ENCODE measurements at places on chromosomes 5 and 9.

DNA sequence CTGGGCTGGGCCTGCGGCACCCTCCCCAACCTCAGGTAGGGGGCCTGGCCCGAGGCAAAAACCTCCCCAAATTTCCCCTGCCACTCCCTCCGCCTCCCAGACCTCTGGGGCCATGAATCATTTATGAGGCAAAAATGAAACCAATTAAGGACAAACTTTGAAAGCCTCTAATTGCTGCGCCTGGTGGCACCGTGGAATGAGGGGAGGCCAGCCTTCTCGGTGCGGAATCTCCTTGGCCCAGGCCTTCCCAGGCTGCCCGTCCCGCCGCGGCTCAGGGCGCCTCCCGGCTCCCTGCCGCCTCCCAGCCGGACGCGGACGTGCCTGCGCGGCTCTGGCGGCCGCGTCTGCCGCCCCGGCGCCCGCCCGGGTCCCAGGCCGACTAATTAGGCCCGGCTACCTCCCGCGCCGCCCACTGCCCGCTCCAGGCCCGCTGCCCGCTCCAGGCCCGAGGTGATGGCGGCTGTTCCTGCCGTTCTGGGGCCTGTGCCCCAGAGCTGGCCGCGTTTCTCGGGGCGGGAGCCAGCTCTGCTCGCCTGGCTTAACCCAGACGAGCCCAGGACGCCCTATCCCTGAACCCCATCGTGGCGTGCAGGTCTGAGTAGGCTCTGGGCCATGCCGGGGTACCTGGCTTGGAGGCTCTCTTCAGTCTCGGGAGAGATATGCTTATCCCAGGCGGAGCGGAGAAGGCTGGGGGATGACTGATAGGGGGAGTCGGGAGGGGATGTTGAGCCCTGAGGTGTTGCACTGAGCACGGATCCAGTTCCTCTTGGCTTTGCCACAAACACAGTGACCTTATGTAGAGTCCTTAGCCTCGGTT is 20.1 kb downstream of the CXXC5 start:
- H3K36me3 ChIP-seq: no peaks in the 10 kb centered on the region
- DNase-seq: peak; percentile 48
- peak overlapping the region; percentile 66 for H3K4me3 ChIP-seq
- H3K27me3 ChIP-seq: no peaks in the 10 kb centered on the region

GRCh38 chr5:181043285-181044092 is 3.4 kb downstream of the BTNL9 start:
- peak; percentile 42 for DNase-seq
- peak overlapping the region; percentile 77 for H3K27ac ChIP-seq
- no peaks in the 10 kb centered on the region for H3K36me3 ChIP-seq
- peaks cover 19% of the 10 kb centered on the region for H3K4me1 ChIP-seq
- no peaks in the 10 kb centered on the region for H3K27me3 ChIP-seq

DNA sequence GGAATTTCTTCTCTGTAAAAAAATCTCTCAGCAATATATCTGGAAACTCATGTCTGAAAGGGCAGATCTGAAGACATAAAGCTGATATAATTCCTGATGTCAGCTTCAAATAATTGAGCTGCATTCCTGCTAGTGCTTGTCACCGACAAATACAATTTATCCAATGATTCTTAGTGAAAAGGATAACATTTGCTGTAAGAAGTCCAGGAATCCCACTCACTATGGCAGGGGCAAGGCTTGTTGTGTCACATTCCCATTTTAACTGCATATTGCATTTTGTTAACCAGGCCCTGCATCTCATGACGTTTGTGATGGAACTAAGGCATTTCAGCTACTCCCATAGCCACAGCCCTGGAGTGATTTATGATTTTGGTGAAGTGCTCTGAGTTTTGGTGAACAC is 160.1 kb upstream of the DAB2 start:
- no peak overlapping the region for H3K4me3 ChIP-seq
- H3K27me3 ChIP-seq: peaks cover 5% of the 10 kb centered on the region
- no peaks in the 10 kb centered on the region for H3K36me3 ChIP-seq
- DNase-seq: no peak

- H3K4me1 ChIP-seq: no peaks in the 10 kb centered on the region
- H3K4me3 ChIP-seq: no peak overlapping the region
- no peaks in the 10 kb centered on the region for H3K27me3 ChIP-seq
- H3K36me3 ChIP-seq: no peaks in the 10 kb centered on the region
- no peak overlapping the region for H3K27ac ChIP-seq
Measured at GRCh38 chr5:79560771-79561524, 47.0 kb upstream of the HOMER1 start.

DNA sequence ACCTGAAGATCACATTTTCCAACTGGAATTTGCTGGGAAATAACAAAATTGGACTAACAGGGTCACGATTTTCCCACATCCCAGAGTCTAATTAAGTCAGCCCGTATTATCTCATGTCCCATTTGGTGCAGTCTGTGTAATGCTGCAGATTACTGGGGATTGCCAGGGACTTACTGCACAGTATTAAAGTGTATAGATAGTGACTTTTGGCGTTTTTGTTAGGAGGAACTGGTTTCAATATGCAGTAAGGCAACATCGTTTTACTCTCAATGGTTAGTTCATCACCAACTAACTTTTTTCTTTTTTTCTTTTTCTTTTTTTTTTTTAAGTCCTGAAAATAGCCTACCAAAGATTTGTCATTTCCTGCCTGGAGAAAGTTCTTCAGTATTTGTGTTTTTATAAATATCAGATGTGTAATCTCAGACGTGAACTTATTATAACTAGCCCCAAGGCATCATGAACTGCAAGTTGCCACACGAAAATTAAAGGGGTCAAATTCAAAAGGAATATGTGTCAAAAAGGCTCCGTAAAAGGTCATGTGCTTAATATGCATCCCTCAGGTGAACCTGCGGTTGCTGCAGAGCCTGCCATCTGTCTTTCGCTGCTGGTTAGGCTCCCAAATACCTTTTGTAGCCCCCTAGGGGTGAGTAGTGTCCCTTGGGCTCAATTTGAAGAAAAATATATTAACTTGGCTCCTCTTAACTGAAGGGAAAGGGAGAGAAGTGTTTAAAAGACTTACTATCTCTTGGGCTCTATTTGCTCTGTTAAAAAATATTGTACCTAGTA is 176.7 kb upstream of the ADAMTSL1 start:
- H3K36me3 ChIP-seq: no peaks in the 10 kb centered on the region
- no peaks in the 10 kb centered on the region for H3K4me1 ChIP-seq
- H3K27ac ChIP-seq: no peak overlapping the region
- DNase-seq: no peak
- H3K27me3 ChIP-seq: no peaks in the 10 kb centered on the region
- no peak overlapping the region for H3K4me3 ChIP-seq

DNA sequence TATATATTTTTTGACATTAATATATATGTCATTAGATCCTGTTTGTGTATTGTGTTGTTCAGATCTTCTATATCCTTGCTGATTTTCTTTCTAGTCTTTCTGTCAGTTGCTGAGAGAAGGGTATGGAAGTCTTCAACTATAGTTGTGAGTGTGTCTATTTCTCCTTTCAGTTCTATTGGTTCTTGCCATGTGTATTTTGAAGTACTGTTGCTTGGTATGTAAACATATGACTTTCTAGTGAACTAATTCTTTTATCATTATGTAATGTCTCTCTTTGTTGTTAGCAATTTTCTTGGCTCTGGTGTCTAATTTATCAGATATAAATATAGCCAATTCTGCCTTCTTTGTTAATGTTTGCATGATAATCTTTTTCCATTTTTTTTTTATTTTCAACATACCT is 84.3 kb upstream of the CAST start:
- H3K4me1 ChIP-seq: no peaks in the 10 kb centered on the region
- no peak overlapping the region for H3K27ac ChIP-seq
- H3K36me3 ChIP-seq: no peaks in the 10 kb centered on the region
- no peak overlapping the region for H3K4me3 ChIP-seq
- DNase-seq: no peak

DNA sequence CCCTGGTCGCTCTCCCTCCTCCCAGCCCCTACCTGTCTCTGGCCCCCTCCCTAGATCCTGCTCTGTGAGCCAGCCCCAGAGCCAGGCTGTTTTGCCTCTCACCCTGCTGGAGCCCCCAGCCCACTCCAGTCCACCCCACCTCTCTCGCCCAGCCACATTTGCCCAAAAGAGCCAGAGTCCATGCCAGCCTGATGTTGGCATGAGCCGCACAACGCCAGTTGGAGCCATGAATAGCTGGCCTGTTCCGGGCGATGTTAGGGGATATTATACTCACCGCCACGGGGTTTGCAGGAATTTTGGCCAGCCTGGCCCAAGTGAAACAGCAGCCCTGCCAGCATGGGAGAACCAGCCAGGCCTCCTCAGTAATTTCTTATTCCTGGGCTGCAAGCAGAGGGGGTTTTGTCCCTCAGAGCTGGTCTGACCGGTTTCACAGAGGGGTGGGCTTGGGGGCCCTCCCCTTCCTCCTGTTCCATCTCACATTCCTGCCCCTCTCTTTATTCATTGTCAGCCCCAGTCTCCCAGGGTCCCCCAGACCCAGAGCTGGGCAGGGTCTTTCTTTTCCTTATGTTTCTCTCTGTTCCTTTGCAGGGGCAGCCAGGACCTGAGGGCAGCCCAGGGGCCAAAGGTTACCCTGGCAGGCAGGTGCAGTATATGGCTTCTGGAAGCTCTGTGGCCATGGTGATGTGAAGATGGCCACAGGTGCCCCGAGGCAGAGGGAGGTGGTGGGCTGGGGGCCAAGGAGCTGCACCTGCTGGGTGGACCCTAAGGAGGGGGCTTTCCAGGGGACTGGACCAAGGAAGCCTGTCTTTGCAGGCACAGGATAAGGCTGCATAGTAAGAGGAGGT is 50.1 kb downstream of the COL27A1 start:
- no peak overlapping the region for H3K4me3 ChIP-seq
- peak; percentile 34 for DNase-seq
- peaks cover 3% of the 10 kb centered on the region for H3K36me3 ChIP-seq

GRCh38 chr5:103117471-103117991 is 2.4 kb downstream of the GIN1 start:
- no peak for DNase-seq
- H3K4me3 ChIP-seq: no peak overlapping the region
- no peaks in the 10 kb centered on the region for H3K4me1 ChIP-seq
- no peaks in the 10 kb centered on the region for H3K36me3 ChIP-seq

- no peaks in the 10 kb centered on the region for H3K36me3 ChIP-seq
- no peak overlapping the region for H3K4me3 ChIP-seq
- DNase-seq: no peak
- H3K27ac ChIP-seq: peak overlapping the region; percentile 28
- H3K4me1 ChIP-seq: peaks cover 8% of the 10 kb centered on the region
Measured at GRCh38 chr5:154740957-154741356, 14.2 kb upstream of the LARP1 start.

DNA sequence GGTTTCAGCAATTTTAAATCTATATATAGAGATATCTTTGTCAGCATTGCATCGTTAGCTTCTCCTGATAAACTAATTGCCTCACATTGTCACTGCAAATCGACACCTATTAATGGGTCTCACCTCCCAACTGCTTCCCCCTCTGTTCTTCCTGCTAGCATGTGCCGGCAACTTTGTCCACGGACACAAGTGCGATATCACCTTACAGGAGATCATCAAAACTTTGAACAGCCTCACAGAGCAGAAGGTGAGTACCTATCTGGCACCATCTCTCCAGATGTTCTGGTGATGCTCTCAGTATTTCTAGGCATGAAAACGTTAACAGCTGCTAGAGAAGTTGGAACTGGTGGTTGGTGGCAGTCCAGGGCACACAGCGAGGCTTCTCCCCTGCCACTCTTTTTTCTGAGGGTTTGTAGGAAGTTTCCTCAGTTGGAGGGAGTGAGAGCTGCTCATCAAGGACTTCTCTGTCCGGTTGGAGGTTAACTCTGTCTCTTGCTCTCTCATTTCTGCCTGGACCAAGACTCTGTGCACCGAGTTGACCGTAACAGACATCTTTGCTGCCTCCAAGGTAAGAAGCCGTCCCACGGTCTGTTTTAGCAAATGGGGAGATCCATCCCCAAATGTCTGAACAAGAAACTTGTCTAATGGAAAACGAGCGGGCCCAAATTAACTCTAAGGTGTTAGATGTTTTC is at the start of gene IL4:
TSS of gene IL4 (plus strand) at position 51 of the 692 bp plus-strand sequence. CDS start at position 113, 62 bp downstream.
- no peak within 1 kb of the TSS for H3K4me3 ChIP-seq
- no peak for DNase-seq
- no peak within 1 kb of the TSS for H3K27ac ChIP-seq
- no peaks in the 10 kb centered on the region for H3K36me3 ChIP-seq
- no peaks in the 10 kb centered on the region for H3K27me3 ChIP-seq
- H3K4me1 ChIP-seq: no peaks in the 10 kb centered on the region

- no peaks in the 10 kb centered on the region for H3K27me3 ChIP-seq
- no peak overlapping the region for H3K4me3 ChIP-seq
- no peak overlapping the region for H3K27ac ChIP-seq
- no peak for DNase-seq
- H3K4me1 ChIP-seq: peaks cover 6% of the 10 kb centered on the region
Measured at GRCh38 chr5:88925692-88926490, 42.9 kb upstream of the MEF2C start.

DNA sequence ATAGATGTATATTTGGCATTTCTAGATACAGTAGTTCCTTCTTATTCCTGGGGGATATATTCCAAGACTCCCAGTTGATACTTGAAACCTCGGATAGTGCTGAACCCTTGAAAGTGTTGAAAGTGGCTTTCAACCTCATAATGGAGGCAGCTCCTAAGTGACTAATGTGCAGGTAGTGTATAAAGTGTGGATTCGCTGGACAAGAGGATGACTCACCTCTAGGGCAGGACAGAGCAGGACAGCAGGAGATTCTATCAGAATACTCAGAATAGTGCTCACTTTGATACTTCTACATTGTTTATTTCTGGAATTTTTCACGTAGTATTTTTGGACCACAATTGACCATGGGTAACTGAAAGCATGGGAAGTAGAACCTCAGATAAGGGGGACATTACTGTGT is 1138.9 kb upstream of the WWC1 start:
- no peaks in the 10 kb centered on the region for H3K27me3 ChIP-seq
- no peaks in the 10 kb centered on the region for H3K36me3 ChIP-seq
- DNase-seq: no peak
- no peak overlapping the region for H3K27ac ChIP-seq
- H3K4me3 ChIP-seq: no peak overlapping the region

DNA sequence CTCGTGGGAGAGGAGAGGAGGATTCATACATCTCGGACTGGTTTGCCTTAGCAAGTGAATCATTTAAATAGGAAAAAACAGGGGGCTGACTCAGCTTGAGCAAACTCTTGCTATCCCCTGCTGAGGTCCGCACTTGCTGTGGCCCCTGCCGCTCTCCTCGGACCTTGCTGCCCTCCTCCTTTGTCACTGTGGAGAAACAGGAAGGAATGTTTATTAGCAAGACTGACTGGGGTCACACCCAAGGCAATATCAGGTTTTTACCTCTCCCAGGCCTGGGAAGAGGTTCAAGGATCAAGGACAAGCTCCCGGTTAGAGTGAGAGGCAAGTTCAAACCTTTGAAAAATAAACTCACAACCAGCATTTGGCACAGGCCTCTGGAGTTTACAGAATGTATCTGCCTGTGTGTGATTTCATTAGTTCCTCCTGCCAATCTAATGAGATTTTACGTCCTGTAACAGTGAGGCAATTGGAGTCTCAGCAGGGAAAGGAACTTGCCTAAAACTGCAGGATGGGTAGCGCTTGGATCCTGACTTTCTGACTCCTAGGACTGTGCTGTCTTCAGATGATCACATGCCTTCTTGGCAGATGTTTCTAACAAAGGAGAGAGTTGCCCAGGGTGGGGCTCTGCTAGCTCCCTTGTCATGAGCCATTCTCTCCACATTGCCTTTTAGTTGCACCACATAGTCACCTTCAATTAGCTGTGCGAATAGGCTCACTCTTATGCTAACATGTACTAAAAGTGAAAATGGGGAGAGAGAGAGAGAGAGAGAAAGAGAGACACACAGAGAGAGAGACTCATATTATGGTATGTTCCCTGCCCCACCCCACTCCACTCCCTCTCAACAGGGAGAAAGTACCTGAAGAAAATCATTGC is 108.6 kb upstream of the CDKN2B start:
- DNase-seq: no peak
- H3K4me3 ChIP-seq: no peak overlapping the region
- no peaks in the 10 kb centered on the region for H3K4me1 ChIP-seq
- no peaks in the 10 kb centered on the region for H3K36me3 ChIP-seq

- H3K4me3 ChIP-seq: no peak overlapping the region
- H3K36me3 ChIP-seq: peaks cover 3% of the 10 kb centered on the region
- H3K27ac ChIP-seq: no peak overlapping the region
- peaks cover 4% of the 10 kb centered on the region for H3K4me1 ChIP-seq
Measured at GRCh38 chr9:97578846-97579245, 54.3 kb downstream of the TSTD2 start.

Measured in heart left ventricle (tissue), 16 donors.